SK-N-SH treated with all-trans-retinoic acid at 6 μM for 48 hours (cell line): ENCODE measurements at places on chromosomes 12 and 14.

- no peak for ATAC-seq
Measured at GRCh38 chr12:111248236-111249017, 120.5 kb downstream of the PHETA1 start.

- ATAC-seq = peak; percentile 76
Measured at GRCh38 chr14:58151133-58152013, 640 bp downstream of the ARMH4 start.

GRCh38 chr12:32183650-32184049 lies 77.0 kb downstream of the BICD1 start:
- ATAC-seq = no peak

DNA sequence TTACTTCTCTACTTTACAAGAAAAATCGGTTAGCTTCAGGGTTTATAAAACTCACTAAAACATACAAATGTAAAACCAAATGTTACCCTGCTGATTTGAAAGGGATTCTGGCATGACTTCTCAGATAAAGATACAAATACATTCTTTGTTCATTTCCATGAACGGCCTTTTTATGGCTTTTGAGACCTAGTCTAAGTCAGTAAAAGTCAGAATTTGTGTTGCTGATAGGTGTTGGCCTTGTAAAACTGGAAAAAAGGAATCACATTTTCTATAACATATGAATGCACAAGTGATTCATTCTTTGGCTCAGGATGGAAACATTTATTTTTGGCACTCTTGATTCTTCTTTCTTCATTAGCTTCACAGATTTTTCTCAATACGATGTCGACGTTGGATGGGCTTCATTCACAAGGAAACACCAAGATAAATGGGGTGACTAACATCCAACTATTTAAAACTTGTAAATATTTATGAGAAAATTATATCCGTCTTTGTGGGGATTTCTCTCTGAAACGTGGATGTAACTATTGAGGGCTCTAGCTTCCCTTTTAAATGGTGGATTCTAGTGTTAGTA lies 27.0 kb upstream of the CPM start:
- ATAC-seq = no peak

- ATAC-seq = no peak
Measured at GRCh38 chr12:47097276-47097896, 17.6 kb upstream of the AMIGO2 start.

DNA sequence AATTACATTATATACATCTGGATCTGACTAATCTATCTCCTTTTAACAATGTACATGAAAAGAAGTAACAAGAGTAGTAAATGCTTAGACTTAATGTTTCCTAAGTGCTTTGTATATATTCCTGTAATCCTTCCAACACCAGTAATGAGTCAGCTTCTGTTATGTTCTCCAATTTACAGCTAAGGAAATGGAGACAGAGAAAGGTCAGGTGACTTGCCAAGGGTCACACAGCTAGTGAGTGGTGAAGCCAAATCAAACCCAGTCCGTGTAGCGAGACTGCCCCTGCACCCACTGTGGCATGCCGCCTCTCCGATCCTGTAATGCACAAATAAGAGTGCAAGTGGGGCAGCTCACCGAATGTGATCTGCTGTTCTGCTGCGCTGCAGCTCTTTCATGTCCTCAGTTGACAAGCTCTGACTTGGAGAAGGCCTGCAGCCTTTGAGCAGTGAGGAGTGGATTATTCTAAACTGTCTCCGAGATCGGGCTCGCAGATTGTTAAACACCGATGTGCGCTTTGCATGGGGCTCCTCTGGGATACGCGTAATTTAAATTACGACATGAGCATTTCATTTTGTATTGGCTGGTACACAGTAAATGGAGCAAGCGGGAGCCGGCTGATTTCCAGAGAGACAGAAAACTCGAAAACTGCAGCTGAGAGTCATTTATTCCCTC lies 65.1 kb upstream of the KTN1 start:
- peak; percentile 75 for ATAC-seq

- ATAC-seq = no peak
Measured at GRCh38 chr14:75402867-75403413, 24.9 kb upstream of the JDP2 start.

DNA sequence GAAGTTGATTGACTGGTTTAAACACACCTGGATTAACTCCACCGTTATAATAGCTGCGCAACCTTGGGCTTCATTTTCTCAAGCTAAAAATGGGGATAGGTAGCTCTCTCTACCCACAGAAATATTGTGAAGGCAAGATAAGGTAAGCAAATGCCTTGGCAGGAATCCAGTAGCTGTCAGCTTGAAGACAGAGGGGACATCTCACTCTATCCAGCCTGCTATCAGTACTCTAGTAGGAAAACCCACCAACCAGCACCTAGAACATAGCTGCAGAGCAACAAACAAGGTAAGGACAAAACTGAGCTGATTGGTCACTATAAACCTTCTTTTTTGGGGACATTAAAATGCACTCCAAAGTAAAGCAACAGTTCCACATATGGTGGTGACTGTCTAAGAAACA lies 7.7 kb downstream of the CSRP2 start:
- no peak for ATAC-seq
